ENCODE measurements at places on chromosomes 1 and 21.

DNA sequence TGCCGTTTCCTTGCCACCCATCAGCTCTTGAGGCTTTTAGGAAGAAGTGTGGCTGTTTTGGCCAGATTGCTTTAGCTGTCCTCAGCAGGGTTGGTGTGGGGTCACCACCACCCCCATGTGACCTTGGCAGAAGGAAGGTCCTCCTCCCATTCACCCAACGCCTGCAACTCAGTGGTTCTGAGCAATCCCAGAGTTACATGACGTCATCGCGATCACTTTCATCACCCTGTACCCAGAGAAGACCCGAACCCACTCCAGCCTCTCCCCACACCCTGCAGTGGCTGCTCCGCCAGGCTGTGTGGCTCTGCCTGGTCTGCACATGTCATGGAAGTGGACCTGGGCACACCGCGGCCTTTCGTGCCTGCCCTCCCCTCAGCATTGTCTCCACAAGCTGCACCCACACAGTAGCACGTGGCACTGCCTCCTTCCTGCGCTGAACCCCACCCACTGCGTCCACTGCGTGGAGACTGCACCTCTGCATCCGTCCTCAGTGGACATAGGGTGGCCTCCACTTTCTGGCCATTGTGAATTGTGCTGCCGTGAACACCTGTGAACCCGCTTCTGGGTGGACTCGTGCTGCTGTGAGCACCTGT is 16.5 kb downstream of the FAAP20 start:
- no peak for DNase-seq

DNA sequence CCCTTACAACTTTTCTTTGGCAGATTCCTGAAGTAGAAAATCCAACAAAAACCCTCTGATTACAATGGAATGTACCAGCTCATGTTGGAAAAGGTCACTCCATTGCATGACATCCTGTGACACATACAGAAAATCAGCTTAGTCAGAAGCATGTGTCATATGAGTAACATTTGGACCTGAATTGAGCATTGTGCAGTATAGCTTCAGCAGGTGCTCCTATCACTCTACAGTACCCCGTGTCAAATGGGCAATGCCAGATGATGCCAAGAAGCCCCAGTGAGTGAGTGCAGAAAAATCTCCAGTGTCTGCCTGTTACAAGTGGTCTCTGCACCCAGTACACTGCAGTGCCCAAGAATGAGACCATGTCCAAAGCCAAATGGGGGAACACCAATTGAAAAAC is 129.7 kb upstream of the RUNX1 start:
- no peak for DNase-seq

DNA sequence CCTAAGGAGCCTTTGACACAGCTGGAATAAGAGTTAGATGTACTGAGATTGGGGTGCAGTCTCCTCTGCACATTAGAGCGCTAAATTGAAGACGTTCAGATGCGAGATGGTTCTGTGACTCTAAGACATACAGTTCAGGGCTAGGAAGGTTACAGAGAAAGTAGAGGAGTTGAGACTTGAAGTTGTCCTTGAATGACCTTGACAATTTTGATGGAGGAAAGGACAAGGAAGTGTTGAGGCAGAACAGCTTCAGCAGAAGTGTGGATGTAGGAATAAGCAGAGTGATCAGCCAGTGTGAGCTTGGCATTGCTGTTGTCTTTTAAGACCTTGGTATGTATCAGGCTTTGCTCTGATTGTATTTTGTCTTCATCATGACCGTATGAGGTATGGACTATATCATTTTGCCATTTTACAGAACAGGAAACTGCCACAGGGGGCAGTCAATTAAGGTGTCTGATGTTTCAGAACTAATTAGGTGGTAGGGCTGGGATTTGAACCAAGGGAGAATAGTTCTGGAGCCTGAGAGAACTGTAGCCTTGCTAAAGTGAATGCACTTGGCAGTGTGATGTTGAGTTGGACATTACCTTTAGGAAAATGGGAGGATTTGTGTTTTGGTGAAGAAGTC is 9.2 kb downstream of the TTF2 start:
- no peak for DNase-seq

DNA sequence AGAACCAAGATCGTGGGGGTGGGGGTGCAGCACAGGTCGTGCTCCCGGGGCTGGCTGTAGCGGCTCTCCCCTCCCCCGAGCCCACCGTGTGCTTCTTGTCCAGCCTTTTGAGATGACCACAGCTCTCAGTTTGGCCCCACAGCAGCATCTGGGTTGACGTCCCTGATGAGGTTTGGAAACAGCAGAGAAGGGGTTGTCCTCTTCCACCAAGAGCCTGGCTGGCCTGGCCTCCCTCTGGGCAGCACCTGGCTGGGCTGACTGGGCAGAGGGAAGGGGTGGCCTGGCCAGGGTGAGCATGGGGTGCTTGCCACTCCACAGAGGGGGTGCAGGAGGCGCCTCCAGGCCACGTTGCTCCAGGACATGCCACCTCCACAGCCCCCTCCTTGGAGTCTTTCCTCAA is 61.5 kb downstream of the SKI start:
- DNase-seq: no peak

DNA sequence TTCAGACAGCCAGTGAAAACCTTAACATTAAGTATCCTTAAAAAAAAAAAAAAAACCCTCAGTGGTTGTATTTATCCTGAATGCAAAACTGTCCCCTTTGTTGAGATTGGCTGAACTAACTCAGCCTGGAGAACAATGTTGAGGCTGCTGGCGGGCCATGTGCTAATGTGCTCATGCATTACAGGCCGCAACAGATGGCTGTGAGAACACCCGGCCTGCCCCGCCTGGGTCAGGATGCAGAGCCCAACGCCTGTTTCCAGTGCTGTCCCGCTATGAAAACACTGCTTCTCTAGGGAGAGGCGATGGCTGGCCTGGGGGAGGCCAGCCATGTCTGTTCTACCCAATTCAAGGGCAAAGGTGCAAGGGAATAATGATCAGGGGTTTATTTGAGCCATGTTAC is 13.8 kb downstream of the OLIG2 start:
- no peak for DNase-seq
